ENCODE measurements at places on chromosomes 4 and X. TPM values are rescaled to one million over a fixed set of nuclear protein-coding genes. Genes with fewer than 3 reads are reported as not detected.

GRCh38 chr4:136690360-136690759 is 841.9 kb downstream of the PCDH18 start:
- H3K4me1 ChIP-seq = no peaks in the 10 kb centered on the region
- H3K27me3 ChIP-seq = no peaks in the 10 kb centered on the region
- no peaks in the 10 kb centered on the region for H3K36me3 ChIP-seq
- H3K4me3 ChIP-seq = no peak overlapping the region

DNA sequence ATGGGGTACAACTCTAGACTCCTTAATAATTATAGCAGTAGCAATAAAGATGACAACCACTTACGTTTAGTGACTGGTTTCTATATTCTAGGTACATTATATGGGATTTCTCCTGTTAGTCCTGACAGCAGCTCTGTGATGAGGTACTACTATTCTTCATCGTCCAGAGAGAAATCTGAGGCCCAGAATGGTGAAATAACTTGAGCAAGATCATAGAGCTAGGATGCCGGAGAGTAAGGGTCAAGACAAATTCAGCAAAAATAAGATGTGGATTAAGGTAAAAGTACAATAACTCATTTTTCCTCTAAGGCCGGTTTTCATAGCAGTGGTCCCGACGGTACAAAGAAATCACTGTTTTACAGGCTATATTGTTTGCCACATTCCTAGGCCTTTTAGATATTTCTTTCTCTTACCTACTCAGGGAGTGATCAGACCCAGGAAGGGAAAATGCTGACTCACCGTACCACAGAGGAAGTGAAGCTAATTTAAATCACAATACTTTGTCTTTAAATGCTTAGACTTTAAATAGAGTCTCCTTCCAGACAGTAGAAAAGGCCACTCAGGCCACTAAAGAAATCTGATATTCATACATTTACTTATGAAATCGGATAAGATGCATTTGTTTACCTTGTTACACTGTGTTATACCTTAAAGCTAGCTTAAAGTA is 2023.0 kb upstream of the AGA start:
- H3K36me3 ChIP-seq = no peaks in the 10 kb centered on the region
- H3K4me1 ChIP-seq = no peaks in the 10 kb centered on the region
- H3K27ac ChIP-seq = no peak overlapping the region
- no peak for DNase-seq
- no peak overlapping the region for H3K4me3 ChIP-seq

The PRSS12 gene
- total RNA-seq = 12.2 TPM

The MFAP3L gene
- total RNA-seq = 14.5 TPM

DNA sequence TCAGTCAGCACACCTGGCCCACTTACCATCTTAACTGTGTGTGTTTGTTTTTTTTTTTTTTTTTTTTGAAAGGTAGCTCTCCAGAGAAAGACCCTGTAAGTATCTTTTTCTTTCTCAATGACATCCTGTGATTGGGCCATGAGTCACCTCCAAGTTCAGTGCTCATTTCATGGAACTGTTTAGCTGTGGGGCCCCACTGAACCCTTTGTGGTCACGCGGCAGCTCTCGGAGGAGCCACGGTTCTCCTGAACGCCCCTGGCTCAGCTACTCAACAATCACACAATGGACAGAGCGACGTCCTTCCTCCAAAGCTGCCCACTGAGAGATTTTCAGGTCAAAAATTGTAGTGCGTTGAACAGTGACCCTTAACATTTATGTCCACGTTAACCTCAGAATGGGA is 14.2 kb upstream of the IL3RA start:
- no peak for DNase-seq
- H3K27ac ChIP-seq = no peak overlapping the region
- H3K4me1 ChIP-seq = no peaks in the 10 kb centered on the region
- no peaks in the 10 kb centered on the region for H3K27me3 ChIP-seq

The SYTL4 gene
- 19.1 TPM for total RNA-seq

GRCh38 chr4:96136056-96136455 is 296.2 kb downstream of the PDHA2 start:
- no peak overlapping the region for H3K4me3 ChIP-seq
- H3K27me3 ChIP-seq = no peaks in the 10 kb centered on the region
- H3K4me1 ChIP-seq = no peaks in the 10 kb centered on the region
- H3K36me3 ChIP-seq = no peaks in the 10 kb centered on the region

The XAGE1A gene
- not detected for total RNA-seq

- H3K27ac ChIP-seq = no peak overlapping the region
- H3K27me3 ChIP-seq = no peaks in the 10 kb centered on the region
- no peaks in the 10 kb centered on the region for H3K36me3 ChIP-seq
- no peak for DNase-seq
These were observed 191.3 kb upstream of the GATB start for GRCh38 chr4:151952137-151952536.

- H3K27ac ChIP-seq = no peak overlapping the region
- no peak overlapping the region for H3K4me3 ChIP-seq
- DNase-seq = no peak
These were observed 199.0 kb upstream of the CXXC4 start for GRCh38 chr4:104693601-104694201.

DNA sequence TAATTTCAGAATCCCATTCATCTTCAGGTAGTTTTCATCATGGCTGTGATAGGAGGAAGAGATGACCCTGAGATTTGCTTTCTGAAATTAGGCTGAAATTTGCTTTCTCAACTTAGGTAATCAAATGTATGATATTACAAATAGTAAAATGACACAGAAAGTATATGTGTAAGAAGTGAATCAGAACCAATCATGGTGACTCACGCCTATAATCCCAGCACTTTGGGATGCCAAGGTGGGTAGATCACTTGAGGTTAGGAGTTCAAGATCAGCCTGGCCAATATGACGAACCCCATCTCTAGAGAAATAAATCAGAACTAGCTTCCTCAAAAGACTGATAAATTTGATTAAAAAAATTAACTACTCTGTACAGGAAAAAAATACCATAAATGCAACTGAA is 555.4 kb downstream of the STPG2 start:
- no peaks in the 10 kb centered on the region for H3K36me3 ChIP-seq
- no peak overlapping the region for H3K4me3 ChIP-seq
- H3K27ac ChIP-seq = no peak overlapping the region
- no peaks in the 10 kb centered on the region for H3K27me3 ChIP-seq
- DNase-seq = no peak

DNA sequence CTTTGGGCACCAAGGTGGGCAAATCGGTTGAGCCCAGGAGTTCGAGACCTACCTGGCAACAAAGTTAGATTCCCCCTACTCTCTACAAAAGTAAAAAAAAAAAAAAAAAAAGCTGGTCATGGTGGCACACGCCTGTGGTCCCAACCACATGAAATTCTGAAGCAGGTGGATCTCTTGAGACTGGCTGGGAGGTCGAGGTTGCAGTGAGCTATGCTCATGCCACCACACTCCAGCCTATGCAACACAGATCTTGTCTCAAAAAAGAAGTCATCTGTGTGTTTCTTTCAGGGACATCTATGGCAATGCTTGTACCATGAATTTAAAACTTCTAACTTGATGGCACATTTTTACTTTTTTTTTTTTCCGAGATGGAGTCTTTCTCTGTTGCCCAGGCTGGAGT is 55.3 kb downstream of the UGT2A2 start:
- H3K36me3 ChIP-seq = no peaks in the 10 kb centered on the region
- no peak for DNase-seq
- no peaks in the 10 kb centered on the region for H3K4me1 ChIP-seq

The EVC2 gene
- total RNA-seq = 13.2 TPM

- H3K36me3 ChIP-seq = no peaks in the 10 kb centered on the region
- H3K27ac ChIP-seq = no peak overlapping the region
- no peaks in the 10 kb centered on the region for H3K4me1 ChIP-seq
- H3K4me3 ChIP-seq = no peak overlapping the region
- DNase-seq = no peak
- H3K27me3 ChIP-seq = no peaks in the 10 kb centered on the region
These were observed 37.2 kb downstream of the CASP3 start for GRCh38 chr4:184612074-184612473.

- H3K36me3 ChIP-seq = no peaks in the 10 kb centered on the region
- H3K4me3 ChIP-seq = no peak overlapping the region
- peak; percentile 64 for DNase-seq
- H3K27me3 ChIP-seq = no peaks in the 10 kb centered on the region
- peaks cover 21% of the 10 kb centered on the region for H3K4me1 ChIP-seq
These were observed 57.2 kb upstream of the FAM9C start for GRCh38 chrX:13101441-13102139.

GRCh38 chr4:163233321-163233720 is 66.6 kb upstream of the NAF1 start:
- no peaks in the 10 kb centered on the region for H3K4me1 ChIP-seq
- H3K27ac ChIP-seq = no peak overlapping the region
- no peak overlapping the region for H3K4me3 ChIP-seq
- no peak for DNase-seq
- no peaks in the 10 kb centered on the region for H3K27me3 ChIP-seq

The CORIN gene
- total RNA-seq = 1.3 TPM

The ARMCX1 gene
- total RNA-seq = 7.9 TPM

The SLC6A14 gene
- under 0.01 TPM for total RNA-seq

- no peak overlapping the region for H3K27ac ChIP-seq
- DNase-seq = no peak
- no peaks in the 10 kb centered on the region for H3K27me3 ChIP-seq
- no peaks in the 10 kb centered on the region for H3K36me3 ChIP-seq
These were observed 1153.8 kb downstream of the STIM2 start for GRCh38 chr4:28014469-28014868.

- H3K27me3 ChIP-seq = no peaks in the 10 kb centered on the region
- H3K27ac ChIP-seq = no peak overlapping the region
These were observed 182.0 kb upstream of the BCOR start for GRCh38 chrX:40279762-40280161.

DNA sequence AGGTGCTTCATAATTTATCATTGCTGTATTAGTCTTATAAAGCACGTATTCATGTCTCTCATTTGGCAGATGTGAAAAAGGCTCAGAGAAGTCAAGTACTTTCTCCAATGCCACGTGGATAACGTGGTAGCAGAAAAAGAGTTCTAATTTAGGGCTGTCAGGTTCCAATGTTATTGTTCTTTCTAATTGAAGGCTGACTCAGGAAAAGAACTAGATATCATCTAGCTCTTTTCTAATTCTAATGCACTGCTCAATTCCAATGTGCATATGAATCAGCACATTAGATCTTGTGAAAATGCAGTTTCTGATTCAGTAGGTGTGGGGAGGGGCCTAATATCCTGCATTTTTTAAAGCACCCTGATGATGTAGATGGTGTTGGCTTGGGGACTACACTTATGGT is 22.8 kb downstream of the AGA start:
- no peak overlapping the region for H3K4me3 ChIP-seq
- no peak for DNase-seq
- no peaks in the 10 kb centered on the region for H3K27me3 ChIP-seq

DNA sequence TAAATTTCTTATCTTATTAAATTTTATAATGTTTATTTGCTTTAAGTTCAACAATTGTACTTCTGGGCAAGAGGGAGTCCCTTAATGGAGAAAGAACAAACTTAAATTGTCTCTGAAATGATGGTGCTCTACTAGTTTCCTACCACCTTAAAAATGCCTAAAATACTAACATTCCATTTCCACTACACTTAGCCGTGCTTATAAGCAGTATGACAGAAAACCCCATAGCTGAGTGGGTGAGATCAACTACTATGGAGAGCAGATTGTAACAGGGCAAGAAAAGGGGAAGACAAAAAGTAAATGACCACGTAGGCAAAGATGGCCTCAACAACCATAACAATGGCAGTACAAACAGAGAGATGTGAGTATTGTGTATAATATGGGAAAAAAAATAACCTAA is 35.0 kb downstream of the RFC1 start:
- no peaks in the 10 kb centered on the region for H3K27me3 ChIP-seq
- DNase-seq = no peak
- peaks cover 21% of the 10 kb centered on the region for H3K4me1 ChIP-seq
- H3K36me3 ChIP-seq = no peaks in the 10 kb centered on the region

The TMPRSS11F gene
- not detected for total RNA-seq

- H3K27me3 ChIP-seq = no peaks in the 10 kb centered on the region
- no peak for DNase-seq
- H3K27ac ChIP-seq = no peak overlapping the region
- no peaks in the 10 kb centered on the region for H3K4me1 ChIP-seq
- no peak overlapping the region for H3K4me3 ChIP-seq
These were observed 62.4 kb downstream of the HOPX start for GRCh38 chr4:56618734-56619133.
